NCI-H187 treated with DMSO at 0.1 percent for 48 hours (cell line): ENCODE measurements at places on chromosomes 2 and 18.

DNA sequence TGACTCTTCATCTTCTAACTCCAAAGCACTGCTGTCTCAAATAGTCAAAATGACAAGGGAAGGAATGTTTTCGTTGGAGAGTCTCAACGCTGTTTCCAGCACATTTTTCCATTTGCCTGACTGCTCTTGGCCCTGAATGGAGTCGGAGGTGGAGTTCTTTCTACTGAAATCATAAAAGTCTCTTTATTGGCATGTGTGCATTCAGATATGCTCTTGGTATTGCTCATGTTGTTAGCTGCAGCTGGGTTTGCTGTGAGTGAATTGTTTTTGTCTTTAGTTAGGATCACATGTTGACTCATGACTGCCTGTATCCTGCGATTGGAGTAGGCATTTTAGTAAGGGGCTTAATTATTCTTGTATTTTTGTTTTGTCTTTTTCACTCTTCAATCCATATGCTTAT is 16.8 kb downstream of the TMEM17 start:
- no peak for DNase-seq

DNA sequence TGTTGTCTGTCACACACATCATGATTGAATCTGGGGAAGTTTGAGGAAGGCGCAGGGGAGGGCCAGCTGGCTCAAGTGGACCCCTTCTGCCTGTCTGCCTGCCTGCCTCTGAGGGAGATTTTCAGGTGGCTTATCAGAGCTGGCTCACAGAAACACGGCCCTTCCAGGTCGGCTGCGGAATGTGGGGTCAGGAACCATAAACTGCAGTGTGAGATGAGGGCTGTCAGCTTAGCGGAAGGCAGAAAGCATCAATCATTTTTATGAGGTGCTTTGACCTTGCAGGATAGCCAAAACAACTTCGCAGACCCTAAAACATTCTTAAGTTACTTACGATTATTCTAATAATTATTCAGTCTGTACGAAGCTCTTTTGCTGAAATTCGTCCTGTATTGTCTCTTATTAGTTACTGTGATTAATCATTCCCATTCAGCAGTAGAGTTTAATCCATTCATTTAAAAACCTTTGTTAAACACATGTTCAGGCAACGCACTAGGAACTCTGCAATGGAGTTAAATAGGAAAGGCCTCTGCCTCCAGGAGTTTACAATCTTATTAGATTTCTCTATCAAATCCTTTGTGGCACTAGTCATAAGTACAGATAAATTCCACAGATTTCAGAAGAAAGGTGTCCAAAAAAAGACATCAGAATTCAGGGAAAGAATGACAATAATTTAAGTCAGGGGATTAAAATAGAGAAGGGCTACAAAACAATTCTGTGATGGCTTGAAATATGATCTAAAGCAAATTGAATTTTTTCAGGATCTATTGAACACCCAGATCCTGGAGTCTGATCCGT is 371.6 kb downstream of the HRH4 start:
- DNase-seq = no peak

DNA sequence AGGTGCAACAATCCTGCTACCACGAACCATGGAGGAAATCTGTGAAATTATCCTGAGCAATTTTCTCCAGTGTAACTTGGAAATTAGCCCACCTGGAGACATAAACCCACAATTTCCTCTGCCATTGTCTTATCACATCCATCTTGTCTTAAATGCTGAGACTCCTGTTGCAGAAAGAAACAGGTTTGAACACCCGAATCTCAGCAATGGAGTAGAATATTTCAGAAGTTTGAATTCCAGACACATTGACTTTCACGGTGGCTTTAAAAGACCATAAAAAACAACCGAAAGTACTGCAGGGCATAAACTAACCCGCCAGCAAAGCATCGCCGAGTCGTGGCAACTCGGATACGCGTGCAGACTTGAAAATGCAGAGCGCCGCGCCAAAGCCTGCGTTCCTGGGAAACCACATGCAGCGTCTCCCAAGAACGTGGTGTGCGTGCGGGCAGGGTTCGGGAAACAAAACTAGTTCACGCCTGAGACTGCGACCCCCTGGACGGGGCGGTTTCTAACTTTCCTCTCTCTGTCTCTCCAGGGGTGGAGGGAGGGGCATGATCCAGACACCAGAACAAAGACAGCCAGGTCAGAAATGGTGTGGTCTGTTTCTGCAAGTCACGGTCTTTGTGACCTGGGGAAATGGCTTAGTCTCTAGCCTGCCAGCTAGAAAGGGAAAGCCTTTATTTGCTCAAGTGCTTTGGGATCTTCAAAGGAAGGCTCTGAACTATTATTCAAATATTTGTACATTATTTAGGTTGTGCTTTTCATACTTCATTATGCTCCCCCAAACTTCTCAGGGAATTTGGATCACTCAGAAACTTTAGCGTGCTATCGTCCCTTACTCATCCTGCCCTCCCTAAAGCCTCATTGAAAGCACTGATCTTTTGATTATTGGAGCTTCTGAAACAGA is 26.9 kb upstream of the KCTD1 start:
- DNase-seq = no peak

GRCh38 chr2:38260469-38260868 is 116.6 kb downstream of the ATL2 start:
- DNase-seq = no peak

GRCh38 chr2:26993768-26994167 is 23.3 kb downstream of the MAPRE3 start:
- no peak for DNase-seq

DNA sequence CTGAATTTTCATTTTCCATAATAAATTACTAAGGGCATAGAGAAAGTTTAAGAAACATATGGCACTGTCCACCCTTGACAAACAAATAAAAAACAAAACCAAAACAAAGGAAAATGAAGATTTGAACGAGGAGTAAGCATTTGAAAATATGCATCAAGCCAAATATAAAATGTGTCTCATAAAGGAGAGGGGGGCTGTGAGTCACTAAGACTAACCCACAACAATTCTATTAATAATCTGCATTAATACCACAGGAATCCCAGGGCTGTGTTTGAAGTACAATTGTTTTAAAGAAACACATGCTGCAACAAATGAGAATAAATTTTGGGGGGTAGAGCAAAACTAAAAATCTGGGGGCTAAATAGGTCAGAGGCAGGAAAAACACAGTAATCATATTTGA is 53.8 kb upstream of the STK17B start:
- no peak for DNase-seq

- no peak for DNase-seq
Observed at GRCh38 chr2:235829726-235830125, 335.9 kb downstream of the AGAP1 start.
